ENCODE measurements at places on chromosomes 3 and 15.

- no peak for DNase-seq
These were observed 3.5 kb upstream of the MTFMT start for GRCh38 chr15:65032801-65033537.

DNA sequence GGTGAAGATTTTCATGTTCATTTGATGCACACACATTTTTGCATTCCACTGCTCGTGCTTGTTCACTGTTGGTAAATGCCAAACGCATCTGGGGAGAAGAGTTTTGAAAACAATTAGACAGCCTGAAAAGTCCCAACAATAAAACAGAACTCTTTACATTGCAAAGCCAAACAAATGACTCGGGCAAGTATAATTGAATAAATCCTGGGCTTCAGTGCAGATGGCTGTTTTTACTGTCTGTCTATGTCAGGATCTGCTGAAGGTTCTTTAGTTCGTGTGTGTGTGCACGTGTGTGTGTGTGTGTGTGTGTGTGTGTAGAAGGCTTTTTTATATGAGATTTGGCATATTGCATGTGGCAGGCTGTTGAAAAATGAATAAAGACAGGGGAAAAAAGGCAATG is 277.5 kb upstream of the CDIN1 start:
- no peak for DNase-seq

- peak; percentile 17 for DNase-seq
These were observed 29.3 kb downstream of the NGRN start for GRCh38 chr15:90294601-90295269.

DNA sequence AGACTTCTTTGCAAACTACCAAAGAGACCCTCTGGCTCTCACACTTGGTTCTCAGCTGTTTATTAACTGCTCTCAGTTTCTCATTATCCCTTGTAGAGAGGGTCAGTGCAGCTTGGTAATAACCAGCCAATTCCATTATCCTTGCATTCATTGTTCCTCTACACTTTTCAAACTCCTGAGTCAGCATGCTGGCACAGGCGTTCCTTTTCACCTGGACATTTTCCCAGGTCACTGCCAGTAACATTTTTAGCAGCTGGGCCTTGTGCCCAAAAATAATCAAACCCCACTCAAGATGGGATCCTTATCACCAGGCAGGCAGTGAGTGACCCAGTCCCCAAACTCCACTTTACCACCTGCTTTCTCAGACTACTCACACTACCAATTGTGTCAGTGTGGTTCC is 4.8 kb upstream of the SUMF1 start:
- DNase-seq, result no peak

DNA sequence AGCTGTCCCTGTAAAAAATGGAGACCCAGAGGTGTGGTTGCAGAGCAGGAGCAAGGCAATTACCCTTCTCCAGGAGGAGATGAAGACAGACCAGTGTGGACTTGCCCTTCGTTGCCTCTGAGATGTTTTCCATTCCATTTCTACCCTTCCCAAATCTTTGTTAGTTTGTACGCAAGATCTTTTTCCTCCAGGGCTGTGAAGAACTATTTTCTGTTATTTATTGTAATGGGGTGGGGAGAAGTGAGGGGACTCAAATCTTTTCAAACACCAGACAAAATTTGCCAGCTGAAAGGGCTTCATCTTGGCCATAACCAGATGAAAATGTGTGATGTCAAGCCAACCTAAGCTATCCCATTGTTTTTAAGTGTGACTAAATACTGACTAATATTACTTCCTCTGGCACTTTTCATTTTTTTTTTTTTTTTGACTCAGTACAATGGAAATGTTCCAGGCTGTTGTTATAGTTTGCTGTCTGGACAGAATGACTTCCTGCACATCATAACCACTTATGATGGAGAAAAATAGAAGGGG is 271.3 kb upstream of the TPRG1 start:
- DNase-seq, result no peak

GRCh38 chr3:132189601-132190000 is 127.6 kb upstream of the ACP3 start:
- no peak for DNase-seq
